ENCODE measurements at places on chromosomes 4 and X.

- DNase-seq: no peak
Measured at GRCh38 chrX:26954029-26954428, 509.1 kb downstream of the PPP4R3C start.

GRCh38 chr4:142101401-142101800 lies 465.0 kb downstream of the IL15 start:
- no peak for DNase-seq

DNA sequence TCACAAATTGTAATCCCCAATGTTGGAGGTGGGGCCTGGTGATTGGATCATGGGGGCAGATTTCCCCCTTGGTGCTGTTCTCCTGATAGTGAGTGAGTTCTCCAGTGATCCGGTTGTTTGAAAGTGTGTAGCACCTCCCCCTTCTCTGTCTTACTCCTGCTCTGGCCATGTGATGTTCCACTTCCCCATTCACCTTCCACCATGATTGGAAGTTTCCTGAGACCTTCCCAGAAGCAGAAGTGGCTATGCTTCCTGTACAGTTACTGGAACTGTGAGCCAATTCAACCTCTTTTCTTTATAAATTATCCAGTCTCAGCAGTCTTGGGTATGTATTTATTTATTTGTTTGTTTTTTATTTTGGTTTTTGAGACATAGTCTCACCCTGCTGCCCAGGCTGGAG lies 143.2 kb downstream of the CPE start:
- no peak for DNase-seq

DNA sequence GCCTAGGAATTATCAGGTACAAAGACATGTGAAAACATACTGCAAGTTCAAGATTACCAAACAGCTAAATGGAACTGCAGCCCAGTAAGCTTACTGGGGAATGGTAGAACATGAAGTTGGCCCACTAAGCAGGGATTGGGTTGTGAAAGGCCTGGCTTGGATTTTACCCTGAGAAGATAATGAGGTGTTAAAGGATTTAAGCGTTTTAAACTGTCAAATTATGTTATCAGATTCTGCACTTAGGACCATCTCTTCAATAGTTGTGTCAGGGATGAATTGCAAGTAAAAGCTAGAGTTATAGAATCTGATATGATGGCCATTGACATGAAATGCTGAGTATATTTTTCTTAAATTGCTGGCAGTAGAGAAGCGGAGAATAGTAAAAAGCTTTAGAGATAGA lies 225.7 kb downstream of the GRID2 start:
- no peak for DNase-seq

DNA sequence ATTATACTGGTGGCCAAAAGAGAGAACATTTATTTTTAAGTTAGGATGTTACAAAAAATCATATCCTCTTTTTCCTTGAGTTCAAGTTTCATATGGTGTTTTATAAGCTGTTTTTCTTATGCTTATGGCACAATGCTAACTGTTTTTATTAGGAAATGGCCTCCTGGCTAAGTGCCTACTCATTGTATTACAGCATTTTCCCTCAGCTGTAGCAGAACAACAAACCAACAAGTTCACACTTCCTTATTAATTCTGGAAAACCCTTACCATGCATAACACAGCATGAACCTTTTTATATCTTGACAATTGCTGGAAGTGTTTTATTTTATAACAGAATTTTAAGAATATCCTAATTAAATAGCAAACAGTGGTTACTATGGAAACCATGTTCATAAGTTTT lies 165.8 kb downstream of the GASK1B start:
- no peak for DNase-seq

- DNase-seq: no peak
Measured at GRCh38 chr4:119207051-119207450, 5.5 kb upstream of the USP53 start.
